GM13976 (cell line): ENCODE measurements at places on chromosomes 6 and 20.

DNA sequence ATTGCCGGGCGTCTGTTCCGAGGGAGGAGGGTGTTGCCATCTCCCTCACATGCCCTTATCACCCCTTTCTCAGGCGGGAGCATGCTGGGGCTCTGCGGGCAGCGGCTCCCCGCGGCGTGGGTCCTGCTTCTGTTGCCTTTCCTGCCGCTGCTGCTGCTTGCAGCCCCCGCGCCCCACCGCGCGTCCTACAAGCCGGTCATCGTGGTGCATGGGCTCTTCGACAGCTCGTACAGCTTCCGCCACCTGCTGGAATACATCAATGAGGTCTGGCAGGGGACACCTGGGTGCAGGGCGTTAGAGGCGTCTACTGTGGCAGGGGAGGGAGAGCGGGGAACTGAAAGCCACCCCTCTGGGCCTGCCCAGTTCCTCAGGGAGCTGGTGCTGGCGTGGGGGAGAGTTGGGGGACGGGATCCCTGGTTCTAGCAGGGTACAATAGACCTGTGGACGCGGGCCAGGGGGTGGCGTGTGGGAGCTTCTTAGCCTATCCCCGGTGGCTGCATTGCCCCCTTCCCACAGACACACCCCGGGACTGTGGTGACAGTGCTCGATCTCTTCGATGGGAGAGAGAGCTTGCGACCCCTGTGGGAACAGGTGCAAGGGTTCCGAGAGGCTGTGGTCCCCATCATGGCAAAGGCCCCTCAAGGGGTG, 697 bp downstream of the PPT2 start:
- DNase-seq = peak; percentile 90

DNA sequence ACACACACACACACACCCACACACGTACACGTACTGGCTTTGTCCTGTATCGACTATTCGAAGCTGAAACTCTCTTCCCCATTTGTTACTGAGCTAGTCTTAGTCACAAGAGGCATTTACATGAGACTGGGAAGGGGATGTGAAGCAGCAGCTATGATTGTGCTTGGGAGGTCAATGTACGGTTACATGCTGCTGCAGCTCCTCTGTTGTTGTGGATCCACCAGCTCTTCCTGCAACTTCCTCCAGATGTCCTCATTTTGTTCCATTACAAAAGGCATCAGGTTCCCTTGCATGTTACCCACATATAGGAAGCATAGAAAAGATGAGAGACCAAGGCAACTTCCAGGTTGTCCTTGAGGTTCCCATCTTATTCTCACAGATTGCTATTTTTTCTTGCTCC, 612.4 kb upstream of the IMPG1 start:
- no peak for DNase-seq

DNA sequence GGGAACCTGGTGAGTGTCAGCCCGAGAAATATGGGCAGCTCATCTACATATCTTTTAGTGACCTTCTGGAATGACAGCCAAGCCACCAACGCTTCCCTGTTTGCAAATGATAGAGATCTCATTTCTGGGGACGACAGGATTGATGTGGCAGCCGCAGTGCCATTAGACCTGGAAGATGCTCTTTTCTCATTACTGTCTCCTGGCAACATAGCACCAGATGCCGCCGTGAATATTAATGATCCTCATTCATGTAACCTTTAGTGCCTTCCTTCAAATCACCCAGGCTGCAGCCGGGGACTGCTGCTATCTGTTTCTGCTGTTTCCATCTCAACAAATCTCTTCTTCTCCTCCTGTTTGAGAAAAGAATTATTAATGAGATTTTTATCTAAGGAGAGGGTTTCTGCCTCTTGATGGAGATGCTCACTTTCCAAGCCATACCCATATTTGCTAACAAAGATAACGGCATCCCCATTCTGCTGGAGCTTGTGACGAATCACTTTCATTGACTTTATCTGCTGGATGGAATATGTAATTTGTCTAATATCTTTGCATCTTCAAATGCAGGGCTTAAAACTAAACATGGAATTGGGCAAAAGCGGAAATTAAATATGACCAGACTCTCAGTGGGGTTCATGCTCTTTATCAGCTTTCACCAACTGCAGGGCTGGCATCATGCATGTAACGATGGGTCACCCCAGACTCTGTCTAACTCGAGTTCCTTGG, 74.8 kb upstream of the KIF16B start:
- DNase-seq = no peak

- no peak for DNase-seq
Measured at GRCh38 chr6:81818901-81819361, 66.5 kb upstream of the TENT5A start.

- no peak for DNase-seq
Measured at GRCh38 chr20:44186674-44187053, 324 bp downstream of the JPH2 start.

GRCh38 chr6:60643870-60644269, 1642.2 kb downstream of the KHDRBS2 start:
- no peak for DNase-seq

DNA sequence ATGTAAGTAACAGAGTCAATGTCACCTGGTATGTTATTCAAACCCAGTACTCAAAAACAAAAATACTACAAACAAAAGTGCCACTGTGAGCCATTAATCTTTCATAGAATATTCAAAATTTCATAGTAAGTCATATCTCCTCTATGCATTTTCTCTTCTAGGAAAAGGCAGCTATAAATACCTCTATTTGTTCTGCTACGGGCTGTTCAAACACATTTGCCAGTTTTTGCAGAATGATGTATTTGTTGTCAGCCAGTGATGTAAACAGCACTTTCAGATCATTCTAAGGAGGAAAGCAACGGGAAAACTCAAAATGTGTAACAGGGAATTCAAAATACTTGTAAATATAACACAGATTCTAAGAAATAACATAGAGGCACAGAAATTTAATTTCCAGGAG, 388.2 kb downstream of the SYNE1 start:
- no peak for DNase-seq

DNA sequence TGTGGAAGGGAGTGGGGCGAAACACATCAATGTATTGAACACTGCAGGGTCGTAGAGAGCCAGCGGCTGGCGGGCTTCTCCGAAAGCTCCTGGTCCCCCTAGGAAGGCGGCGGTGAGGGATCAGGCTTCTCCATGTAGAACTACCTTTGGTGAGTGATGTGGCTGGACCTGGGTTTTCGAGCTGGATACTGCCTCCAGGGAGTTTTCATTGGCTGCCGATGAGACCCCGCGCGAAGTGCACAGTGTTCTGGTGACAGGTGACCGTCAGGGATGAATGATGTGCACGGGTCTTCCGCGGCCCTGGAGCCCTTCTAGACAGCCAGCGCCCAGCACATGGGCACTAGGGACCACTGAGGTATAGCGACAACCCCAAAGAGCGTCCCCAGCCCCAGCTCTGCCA, 16.4 kb downstream of the ABT1 start:
- no peak for DNase-seq

DNA sequence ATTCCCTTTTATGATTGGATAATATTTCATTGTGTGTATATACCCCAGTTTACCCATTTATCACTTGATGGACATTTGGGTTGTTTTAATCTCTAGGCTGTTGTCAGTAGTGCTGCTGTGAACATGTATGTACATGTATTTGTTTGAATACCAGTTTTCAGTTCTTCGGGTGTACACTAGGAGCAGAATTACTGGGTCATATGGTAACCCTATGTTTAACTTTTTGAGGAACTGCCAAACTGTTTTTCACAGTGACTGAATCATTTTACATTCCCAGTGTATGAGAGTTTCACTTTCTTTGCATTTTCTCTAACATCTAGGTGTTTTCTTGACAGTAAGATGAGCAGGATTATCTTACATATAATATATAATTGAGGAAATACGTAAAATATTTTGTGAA, 44.7 kb upstream of the ADIG start:
- DNase-seq = no peak

DNA sequence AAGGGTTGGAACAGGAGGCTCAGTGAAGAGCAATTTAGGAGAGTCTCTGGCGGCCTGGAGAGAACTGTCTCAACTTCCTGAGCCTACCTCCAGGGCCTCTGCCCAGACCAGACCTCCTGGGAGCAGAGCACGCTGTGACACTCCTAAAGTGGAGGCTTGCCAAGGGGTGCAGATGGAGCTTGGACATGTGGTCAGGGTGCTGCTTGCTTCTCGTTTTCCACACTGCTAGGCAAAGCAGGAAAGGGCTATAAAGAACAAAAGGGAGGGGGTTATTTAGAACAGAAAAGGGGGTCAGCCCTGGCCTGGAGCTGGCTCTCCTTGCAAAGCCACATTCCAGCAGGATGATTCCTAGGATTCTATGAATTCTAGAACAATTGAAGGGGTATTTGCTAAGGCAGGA, 145.7 kb upstream of the GGTLC1 start:
- no peak for DNase-seq

DNA sequence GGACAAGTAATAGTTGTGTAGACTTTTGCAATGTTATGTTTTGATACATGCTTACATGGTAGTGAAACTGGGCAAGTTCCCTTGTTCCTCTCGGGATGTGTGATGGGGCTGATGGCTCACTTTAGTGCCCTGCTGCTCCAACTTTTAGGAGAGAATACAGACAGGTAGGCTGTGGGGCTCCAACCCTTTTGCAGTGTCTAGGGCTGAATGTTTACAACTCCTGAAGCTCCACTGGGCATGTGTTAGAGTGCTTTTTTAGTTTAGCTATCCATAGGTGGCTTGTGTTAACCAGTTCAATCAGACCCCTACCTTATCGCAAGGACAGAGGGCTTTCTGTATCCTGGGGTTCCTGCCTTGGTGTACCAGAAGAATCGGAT, 33.8 kb downstream of the SERPINB6 start:
- no peak for DNase-seq

GRCh38 chr6:13261464-13261994, 66.8 kb downstream of the TBC1D7 start:
- no peak for DNase-seq

GRCh38 chr6:84625506-84625905, 138.9 kb downstream of the TBX18 start:
- DNase-seq = no peak

DNA sequence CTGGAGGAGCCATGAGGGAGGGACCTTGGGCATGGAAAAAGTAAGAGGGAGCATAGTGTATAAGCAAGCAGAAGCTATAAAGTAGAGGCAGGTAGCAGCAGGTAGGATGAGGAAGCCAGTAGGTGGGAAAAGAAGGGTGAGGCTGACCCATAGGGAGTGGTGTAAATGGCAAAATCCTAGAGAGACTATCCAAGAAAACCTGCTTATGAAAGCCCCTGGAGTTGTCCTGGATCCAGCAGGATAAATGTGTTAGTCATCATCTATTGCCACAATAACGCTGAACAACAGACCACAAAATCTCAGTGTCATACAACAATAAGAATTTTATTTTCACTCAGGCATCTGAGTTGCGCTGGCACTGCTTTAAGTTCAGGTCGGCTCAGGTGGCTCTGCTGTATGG, 30.2 kb downstream of the CHD6 start:
- no peak for DNase-seq

GRCh38 chr20:48177058-48177457, 391.8 kb upstream of the SULF2 start:
- DNase-seq = no peak

DNA sequence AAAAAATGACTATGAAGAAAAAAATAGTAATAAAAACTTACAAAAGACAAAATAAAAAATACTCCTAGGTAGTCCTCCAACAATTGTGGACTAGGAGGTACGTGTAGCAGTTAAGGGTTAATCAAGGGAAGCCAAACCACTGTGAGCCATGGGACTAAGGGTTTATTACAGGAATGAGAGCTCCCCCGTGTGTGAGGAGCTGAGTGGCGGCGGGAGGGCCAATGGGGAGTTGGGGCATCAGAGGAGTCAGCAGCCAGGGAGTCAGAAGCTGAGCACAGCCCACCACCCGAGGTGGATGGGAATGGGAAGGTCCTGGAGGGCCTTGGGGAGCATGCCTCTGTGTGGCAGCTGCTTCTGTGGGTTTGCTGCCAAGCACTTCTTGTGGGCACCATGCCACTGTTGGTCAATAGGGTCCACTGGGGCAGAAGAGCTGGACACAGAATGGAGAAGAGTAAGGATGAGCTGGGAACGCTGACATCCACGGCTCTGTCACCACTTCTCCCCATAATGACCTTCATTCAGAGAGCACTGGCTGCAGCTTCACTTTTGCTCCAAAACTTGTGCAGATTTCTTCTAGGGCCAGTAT, 373.3 kb downstream of the CDKAL1 start:
- no peak for DNase-seq

DNA sequence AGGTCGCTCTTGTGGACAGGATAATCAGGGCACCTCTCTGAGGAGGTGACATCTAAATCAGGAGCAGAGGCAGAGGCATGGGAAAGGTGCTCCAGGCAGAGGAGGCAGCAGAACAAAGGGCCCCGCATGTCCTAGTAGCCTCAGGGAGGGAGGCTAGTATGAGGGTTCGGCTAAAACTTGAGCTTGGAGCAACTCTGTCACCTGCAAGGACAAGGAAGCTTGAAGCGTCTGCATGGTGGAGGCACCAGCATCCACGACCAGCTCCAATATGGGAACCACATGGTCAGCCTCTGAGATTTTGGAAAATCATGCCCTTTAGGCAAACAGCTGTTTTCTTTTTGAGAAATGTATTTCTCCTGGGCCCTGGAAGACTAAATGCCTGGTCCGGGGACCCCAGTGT, 13.0 kb upstream of the MPC1 start:
- no peak for DNase-seq

- no peak for DNase-seq
Measured at GRCh38 chr6:82984720-82985119, 80.9 kb downstream of the UBE3D start.

DNA sequence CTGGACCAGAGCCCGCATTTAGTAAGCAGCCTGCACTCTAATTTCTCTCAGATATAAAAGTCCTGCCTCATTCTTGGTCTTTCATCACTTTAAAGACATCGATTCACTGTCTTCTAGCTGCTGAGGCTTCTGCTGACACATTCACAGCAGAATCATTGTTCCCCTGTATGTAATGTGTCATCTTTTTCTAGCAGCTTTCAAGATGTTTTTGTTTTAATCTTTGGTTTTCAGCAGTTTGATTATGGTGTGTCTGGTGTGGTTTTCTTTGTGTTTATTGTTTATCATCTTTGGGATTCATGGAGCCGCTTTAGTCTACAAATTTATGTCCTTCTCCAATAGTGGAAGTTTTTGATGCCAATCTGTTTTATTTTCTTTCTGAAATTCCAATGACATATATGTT, 157.3 kb upstream of the STMND1 start:
- no peak for DNase-seq

GRCh38 chr6:119757467-119757866, 407.9 kb upstream of the MAN1A1 start:
- DNase-seq = no peak
